ENCODE measurements at places on chromosomes 4 and X.
A peak's percentile ranks its signal among the peaks of the same experiment; 100 is the strongest.

- DNase-seq: no peak
Measured at GRCh38 chrX:41452565-41453356, 5.6 kb downstream of the NYX start.

DNA sequence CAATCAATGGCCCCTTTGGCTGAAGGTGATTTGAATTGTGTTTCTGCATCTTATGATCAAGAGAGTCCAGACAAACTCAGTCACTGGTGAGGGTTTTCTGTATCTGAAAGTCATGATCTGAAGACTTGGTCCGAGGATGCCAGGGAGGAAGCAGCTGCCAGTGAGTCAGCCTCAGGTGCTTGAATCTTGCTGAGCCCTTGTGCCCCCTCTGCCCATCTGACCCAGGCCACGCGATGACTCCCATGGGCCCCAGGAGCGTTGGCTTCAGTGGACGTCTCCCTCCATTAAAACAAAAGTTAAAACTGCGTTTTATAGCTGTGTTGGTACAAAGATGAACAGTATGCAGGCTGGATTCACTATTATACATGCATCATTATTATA lies 62.0 kb downstream of the HTRA3 start:
- no peak for DNase-seq

DNA sequence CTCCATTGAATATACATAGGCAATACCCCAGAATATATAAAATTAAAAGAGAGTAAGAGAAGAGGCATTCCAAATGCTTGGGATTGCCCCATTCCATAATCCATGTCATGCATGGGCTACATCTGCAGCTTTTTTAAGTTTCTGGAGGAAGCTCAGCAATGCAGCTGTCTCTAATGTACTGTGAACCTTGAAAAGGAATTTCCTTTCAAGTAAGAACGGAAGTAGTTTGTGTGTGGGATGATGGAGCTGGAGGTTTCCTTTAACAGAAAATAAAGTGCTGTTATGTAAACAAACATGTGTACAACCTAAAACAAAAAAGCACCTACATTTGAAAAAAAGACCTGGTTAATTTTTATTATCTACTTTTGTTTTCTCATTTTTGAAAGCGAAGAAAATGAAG lies 303.5 kb downstream of the BMPR1B start:
- no peak for DNase-seq

DNA sequence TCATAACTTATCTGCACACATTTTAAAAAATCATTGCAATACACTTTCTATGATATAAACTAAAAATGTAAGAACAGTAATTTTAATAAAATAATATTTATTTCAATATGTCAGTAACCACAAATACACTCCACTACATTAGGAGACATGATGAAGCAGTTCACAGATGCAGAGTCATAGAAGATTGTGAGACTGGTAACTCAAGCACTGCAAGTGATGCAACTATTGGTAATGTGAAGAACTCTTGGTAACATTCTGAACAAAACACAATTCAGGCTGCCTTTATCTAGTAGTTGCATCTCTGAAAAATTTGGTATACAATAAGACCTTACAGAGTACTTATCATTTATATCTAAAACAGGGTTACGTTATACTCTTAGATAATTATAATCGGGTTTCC lies 52.6 kb upstream of the LRAT start:
- DNase-seq: no peak

DNA sequence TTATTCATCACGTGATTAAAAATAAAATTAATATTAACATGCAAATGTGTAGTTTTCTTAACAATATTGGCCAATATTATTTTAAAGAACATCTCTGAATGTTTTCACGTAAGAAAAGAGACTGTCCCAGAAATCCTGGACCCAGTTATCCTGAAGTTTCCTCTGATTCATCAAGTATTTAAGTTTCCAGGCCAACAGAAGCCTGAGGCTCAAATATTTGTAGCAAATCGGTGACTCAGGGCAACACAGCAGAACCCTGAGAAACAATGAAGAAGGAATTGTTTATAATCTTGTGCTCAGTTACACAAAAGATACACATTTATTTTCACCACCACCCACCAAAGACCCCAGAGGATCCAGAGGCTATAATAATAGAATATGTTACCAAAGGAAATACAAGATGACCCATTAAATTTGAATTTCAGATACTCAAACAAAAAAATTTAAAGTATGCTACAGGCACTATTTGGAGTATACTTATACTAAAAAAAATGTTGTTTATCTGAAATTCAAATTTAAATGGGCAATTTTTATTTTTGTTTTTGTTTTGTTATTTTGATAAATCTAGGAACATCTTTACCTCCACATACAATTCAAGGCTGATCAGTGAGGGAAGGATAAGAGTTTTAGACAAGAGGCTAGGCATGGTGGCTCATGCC lies 33.9 kb upstream of the SLC7A11 start:
- no peak for DNase-seq

DNA sequence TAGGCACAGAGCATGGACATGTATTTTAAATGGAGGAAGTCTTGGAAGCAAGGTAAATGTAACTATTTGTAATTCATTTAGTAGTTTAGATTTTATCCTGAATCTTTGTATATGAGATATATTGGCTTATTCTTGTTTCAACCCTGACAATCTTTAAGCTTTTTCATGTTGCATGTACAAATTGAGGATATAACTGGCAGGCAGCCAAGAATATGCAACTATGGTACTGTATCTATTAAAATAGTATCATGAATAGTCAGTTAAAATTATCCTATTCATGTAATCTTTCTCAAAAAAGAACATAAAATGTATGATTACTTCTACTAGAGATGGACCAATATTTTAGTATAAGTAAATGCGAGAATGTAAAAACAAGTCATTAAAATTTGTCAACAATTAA lies 1141.5 kb downstream of the PCDH18 start:
- DNase-seq: no peak

- DNase-seq: no peak
Measured at GRCh38 chr4:101199507-101200285, 147.6 kb downstream of the PPP3CA start.

- no peak for DNase-seq
Measured at GRCh38 chr4:186554539-186554913, 841 bp downstream of the MTNR1A start.

- no peak for DNase-seq
Measured at GRCh38 chrX:132017431-132018185, 5.5 kb upstream of the STK26 start.

DNA sequence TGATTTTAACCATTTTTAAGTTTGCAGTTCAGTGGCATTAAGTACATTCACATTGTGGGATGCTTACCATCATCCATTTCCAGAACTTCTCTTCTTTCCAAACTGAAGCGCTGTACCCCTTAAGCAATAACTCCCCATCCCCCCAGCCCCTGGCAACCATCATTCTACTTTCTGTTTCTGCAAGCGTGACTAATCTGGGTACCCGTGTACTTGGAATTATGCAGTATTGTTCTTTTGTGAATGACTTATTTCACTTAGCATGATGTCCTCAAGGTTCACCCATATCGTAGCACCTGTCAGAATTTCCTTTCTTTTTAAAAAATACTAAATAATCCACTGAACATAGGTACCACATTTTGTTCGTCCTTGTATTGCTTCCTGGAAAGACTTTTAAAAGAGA lies 32.9 kb downstream of the USP9X start:
- DNase-seq: no peak

DNA sequence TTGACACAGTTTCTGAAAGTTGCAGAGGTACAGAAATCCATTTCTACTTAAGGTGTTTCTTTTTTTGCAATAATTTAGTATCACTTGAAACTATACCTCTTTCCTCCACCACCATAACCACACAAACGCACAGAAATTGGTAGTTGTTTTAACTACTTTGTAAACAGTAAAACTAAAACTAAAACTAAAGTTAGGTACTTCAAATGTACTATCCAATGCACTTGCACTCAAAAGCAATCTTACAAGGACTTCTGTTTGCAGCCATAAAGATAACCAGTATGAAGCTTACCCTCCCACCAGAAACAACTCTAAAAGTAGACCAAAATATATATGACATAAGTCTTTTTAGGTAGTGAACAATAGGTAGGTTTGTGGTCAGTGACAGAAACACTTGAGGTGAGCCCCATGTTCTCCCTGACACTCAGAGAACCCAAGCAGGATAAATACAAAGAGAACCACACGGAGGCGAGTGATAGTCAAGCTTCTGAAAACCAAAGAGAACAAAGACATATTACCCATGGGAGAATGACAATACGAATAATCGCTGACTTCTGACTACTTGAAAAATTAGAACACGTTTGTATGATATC lies 72.2 kb upstream of the VBP1 start:
- no peak for DNase-seq

DNA sequence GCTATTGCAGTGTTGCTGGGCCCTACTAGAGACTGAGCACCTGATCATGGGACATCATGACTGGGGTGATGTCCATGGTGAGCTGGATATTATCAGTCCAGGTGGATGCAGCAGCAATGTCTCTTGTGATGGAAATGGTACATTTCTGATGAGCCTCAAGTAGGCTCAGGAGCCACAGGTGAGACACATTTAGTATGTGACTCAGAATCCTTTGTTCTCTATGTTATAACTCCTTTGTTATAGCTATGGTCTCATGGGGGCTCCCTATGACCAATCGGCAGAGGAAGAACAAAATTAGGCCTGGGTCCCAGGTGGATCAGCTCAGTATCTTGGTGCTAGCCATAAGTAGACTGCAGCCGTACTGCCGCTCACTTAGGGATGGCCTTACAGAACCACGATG lies 107.9 kb upstream of the FAT1 start:
- no peak for DNase-seq

DNA sequence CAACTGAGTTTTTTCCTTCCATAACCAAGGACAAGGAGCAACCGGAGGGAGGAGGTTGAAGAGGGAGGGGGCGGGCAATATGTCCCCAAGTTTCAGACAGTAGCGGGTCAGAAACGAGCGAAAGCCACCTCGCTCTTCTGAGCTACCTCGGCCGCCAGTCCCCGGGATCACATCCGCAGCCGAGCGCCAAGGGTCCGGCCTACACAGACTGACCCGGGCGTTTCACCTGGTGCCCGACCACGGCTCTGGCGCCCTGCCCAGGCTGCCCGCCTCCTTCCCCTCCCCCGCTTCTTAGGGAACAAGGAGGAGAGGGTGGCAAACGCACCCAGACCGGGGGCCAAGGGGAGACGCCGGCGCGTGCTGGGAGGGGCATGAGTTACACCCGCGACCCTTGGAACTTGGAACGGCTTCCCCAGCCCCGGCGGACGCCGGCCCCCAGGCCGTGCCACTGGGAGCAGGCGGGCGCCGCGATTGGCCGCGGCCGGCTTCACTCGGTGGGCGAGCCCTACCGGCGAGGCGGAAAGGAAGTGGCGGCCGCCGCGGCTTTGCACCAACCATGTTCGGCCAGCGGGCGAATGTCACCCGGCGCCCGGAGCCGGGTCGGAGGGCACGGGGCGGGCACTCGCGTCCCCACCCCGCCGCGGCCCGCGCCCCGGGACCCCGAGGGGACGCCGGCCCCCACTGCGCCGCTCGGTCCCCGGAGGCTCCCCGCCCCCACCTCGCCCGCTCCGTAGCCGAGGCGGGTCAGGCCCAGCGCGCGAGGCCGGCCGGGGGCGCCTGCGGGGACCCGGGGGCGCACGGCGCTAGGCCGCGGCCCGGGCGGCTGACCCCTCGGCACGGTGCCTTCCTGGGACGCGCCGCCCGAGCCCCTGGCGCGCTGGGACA lies 1.5 kb downstream of the IRF2 start:
- peak; percentile 35 for DNase-seq

DNA sequence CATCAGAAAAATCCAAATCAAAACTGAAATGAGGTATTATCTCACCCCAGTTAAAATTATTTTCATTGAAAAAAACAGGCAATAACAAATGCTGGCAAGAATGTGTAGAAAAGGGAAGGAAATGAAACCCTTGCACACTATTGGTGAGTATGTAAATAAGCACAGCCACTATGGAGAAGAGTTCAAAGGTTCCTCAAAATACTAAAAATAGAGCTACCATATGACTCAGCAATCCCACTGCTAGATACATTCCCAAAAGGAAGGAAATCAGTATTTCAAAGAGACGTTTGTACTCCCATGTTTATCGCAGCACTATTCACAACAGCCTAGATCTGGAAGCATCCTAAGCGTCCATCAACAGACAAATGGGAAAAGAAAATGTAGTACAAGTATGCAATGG lies 932.4 kb downstream of the PCDH18 start:
- no peak for DNase-seq

GRCh38 chr4:92236877-92237276 lies 66.9 kb upstream of the GRID2 start:
- DNase-seq: no peak

DNA sequence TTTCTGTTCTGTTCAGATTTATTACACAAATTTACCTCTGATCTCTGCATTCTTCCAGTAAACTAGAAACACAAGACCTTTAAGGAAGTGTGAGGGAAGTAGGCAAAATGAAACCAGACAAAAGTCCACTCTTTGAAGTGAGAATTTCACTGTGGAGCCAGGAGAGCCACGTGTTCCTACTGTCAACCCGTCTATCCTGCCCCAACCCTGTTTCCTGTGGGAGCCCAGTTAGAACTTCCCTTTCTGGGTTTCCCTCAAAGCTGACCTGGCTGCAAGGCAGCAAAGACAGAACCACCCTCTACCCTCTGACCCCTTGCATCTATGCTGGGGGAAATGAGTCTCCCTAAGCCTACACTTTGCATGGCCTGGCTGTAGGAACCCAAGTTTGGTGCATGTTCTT lies 40.0 kb downstream of the TMEM144 start:
- DNase-seq: no peak

DNA sequence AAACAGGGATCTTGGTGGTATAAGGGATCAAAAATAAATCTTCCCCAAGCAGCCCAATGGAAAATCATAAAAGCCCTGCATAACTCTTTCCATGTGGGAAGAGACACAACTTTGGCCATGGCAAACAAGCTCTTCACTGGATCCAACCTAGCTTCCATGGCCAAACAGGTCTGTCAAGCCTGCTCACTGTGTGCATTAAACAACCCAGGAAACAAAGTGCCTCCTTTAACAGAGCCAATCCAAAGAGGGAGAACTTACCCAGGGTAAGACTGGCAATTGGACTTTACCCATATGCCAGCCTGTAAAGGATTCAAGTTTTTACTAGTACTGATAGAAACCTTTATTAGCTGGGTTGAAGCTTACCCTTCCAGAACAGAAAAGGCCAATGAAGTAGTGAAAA lies 7.6 kb upstream of the HERC5 start:
- DNase-seq: no peak

DNA sequence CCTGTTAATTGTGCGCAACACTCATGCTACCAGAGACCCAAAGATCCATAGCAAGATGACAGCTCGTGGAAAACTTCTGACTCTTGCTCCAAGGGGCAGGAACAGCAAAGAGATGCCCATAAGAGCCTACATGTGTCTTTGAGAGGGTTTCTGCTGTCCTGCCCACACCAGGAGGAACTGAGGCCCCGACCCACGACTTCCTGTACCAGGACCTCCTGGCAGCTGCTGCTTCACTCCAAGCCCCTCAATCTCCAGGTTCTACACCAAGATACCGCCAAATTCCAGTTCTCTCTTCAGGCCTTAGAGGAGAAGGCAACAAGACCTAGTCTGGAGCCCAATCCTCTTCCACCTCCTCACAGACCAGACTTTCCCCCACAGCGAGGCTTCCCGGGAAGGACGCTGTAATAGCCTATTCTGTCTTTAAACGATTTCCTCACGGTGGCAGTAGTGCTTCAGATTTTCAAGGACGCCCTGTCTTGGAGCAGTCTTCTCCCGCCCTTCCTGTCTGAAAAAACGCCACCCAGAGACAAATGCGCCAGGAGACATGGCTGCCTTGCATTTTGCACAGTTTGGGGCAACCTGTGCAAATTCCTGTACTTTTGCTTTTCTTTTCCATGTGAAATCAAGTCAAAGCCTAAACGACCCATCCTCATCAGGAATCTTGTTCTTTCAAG lies 230.2 kb upstream of the STK26 start:
- DNase-seq: no peak

Measured in stimulated activated CD8-positive, alpha-beta memory T cell treated with anti-CD3 and anti-CD28 coated beads, Interleukin-15, amount 100 ng/mL, for 24 hours (primary cell).